ENCODE measurements at places on chromosomes 7 and 10. TPM values are rescaled to one million over a fixed set of nuclear protein-coding genes. Genes with fewer than 3 reads are reported as not detected.

Gene OR2A42
- not detected for total RNA-seq

Gene SHH
- total RNA-seq, result not detected

Gene SHTN1
- 6.1 TPM for total RNA-seq

Gene ZNF804B
- total RNA-seq, result not detected

Gene HYAL4
- total RNA-seq, result not detected

Gene MKI67
- total RNA-seq, result 1.8 TPM

Gene COL17A1
- not detected for total RNA-seq

Gene CCL24
- not detected for total RNA-seq

Gene ATRNL1
- 6.0 TPM for total RNA-seq

DNA sequence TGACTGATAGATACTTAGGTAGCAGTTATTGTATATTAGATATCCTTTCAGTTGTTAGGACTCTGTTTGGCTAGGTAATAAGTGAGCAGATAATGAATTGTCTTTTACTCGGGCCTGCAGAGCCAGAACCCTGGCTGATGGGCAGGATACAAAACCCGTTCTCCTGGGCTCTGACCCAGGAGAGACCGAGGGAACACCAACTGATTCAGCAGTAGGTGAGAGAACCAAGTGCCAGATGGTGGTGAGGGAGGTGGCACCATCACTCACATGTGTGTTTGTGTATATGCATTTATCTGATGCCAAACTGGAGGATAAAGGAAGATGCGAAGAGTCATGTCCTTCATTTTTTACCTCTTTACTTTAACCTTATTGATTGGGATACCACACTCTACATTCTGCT, 115.7 kb upstream of the SAMD8 start:
- H3K4me1 ChIP-seq, result no peaks in the 10 kb centered on the region
- no peaks in the 10 kb centered on the region for H3K27me3 ChIP-seq
- no peak overlapping the region for H3K27ac ChIP-seq
- no peak overlapping the region for H3K4me3 ChIP-seq
- no peaks in the 10 kb centered on the region for H3K36me3 ChIP-seq

DNA sequence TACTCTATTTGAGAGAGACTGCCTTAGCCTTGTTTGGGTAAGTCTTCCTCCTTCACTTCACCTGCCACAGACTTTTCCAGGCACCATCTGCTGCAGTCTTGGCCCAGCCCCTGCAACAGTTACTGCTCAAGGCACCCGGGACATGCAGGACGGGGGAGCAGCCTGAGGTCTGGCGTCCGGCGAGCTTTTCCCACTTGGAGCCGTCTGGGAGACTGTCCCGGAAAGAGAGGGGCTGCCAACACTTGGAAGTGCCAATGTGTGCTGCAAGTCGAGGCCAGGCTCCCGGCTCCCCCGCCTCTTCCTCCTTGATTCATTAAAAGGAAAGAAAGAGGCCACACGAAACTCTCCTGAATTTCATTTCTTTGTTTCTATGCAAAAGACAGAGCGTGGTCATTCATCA, 13.7 kb downstream of the HTRA1 start:
- H3K4me3 ChIP-seq, result no peak overlapping the region
- DNase-seq, result peak; percentile 94

DNA sequence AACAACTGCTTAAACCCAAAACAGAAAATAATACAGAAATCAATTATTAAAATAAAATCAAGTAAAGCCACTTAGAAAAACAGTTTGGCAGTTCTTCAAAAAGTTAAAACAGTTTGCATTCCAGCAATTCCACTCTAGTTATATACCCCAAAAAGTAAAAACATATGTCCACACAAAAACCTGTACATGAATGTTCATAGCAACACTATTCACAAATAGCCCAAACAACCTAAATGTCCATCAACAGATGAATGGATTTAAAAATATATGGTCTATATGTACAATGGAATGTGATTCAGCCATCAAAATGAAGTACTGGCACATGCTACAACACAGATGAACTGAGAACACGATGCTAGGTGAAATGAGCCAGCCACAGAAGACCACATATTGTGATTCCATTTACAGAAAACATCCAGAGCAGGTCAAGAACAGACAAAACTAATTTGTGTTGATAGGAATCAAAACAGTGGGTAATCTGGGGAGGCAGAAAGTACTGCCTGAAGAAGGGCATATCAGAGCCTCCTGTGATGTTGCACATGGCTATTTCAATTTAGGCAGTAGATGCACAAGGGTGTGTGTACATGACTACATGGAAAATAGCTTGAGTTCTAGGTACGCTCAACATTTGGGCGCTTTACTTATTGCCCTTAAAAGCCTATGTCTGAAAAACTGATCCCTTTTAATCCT, 66.3 kb downstream of the CYTH3 start:
- H3K27ac ChIP-seq, result no peak overlapping the region
- no peaks in the 10 kb centered on the region for H3K27me3 ChIP-seq
- H3K4me1 ChIP-seq, result no peaks in the 10 kb centered on the region
- H3K36me3 ChIP-seq, result no peaks in the 10 kb centered on the region
- no peak overlapping the region for H3K4me3 ChIP-seq
- no peak for DNase-seq

DNA sequence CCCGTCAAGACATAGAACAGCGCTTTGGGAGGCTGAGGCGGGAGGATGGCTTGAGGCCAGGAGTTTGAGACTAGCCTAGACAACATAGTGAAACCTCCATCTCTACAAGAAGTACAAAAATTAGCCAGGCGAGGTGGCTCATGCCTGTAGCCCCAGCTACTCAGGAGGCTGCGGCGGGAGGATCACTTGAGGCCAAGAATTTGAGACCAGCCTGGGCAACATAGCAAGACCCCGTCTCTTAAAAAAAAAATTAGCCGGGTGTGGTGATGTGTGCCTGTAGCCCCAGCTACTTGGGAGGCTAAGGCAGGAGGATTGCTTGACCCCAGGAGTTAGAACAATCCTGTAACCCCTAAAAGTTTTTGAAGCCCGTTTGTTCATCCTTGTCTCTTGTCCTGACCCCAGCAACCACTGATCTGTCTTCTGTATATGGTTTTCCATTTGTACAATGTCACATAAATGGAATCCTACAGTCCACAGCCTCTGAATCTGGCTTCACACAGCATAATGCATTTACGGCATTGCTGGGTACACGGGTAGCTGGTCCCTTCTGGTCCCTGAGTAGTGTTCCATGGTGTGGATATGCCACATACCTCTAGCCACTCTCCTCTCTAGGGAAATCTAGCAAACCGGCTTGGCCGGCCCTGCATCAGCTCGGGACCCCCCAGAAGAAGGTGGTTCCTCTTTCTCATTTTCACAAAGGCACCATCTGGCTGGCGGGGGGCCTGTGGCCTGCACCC, 8.4 kb downstream of the GTF2IRD1 start:
- no peaks in the 10 kb centered on the region for H3K36me3 ChIP-seq
- H3K4me3 ChIP-seq, result no peak overlapping the region
- no peaks in the 10 kb centered on the region for H3K4me1 ChIP-seq
- H3K27ac ChIP-seq, result no peak overlapping the region
- no peak for DNase-seq

DNA sequence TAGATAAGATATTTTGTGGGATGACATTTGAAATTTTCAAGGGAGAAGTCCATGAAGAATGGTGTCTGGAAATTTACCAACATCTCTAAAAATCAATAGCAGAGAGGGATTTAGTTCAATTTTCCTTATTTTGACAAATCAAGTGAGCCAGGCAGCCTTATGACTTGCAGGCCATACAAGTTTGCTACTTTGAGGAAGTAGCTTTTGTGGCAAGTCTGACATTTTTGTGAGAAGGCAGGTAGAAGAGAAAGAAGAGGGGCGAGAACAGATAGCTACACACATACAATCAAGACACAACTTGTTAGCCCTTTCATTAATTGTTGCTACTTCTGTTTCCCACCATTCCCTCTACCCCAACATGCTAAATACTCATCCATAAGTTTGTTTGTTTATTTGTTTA, 74.5 kb upstream of the OIT3 start:
- H3K4me1 ChIP-seq, result no peaks in the 10 kb centered on the region
- no peak for DNase-seq
- H3K36me3 ChIP-seq, result no peaks in the 10 kb centered on the region

- no peaks in the 10 kb centered on the region for H3K27me3 ChIP-seq
- no peaks in the 10 kb centered on the region for H3K36me3 ChIP-seq
- no peaks in the 10 kb centered on the region for H3K4me1 ChIP-seq
- no peak overlapping the region for H3K4me3 ChIP-seq
- no peak overlapping the region for H3K27ac ChIP-seq
Observed at GRCh38 chr7:120431016-120431415, 158.0 kb downstream of the KCND2 start.

DNA sequence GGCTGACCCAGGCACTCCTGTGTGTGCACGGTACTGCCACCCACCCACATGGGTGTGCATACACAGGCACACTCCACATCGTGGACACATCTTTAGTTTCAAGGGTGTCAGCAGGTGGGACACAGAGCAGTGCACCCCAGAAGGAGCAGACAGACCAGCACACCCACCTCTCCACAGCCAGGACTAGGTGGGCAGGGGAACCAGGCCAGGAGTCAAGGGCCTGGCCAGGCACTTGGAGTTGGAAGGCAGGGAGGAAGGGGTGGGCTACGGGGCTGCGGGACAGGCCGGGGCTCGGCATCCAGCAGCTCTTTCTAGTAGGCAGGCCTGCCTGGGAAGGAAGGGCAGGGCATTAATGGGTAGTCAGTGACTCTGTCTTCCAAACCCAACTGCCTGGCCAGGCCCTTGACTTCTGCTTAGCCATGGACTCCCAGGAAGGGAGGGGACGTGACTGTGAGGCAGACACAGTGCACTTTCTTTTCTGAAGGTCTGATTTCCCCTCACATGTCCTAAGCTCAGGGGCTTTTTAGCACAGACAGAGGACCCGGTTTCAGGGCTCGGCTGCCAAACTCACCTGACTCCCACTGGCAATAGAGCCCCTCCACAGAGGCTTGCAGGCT, 14.6 kb downstream of the RASGEF1A start:
- H3K4me1 ChIP-seq, result no peaks in the 10 kb centered on the region
- no peak for DNase-seq
- no peak overlapping the region for H3K27ac ChIP-seq
- no peaks in the 10 kb centered on the region for H3K27me3 ChIP-seq

DNA sequence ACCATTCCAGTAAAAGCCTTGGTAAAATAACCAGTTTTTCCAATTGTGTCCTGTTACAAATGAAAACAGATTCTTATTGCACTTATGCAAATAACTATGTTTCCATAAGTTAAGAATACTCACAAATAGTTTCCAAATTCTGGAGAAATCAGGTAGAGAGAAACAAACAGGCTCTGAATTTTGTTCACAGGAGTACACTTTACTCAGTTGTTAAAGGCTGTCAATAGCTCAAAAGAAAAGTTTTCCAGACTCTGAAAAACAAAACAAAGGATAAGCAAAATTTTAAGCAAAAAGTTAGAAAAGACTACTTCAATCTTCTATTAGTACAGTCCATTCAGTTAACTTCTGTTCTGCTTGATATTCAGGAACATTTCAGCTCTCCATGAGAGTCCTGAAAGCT, 32.8 kb upstream of the ZNF365 start:
- no peaks in the 10 kb centered on the region for H3K27me3 ChIP-seq
- no peak overlapping the region for H3K27ac ChIP-seq
- DNase-seq, result no peak
- no peaks in the 10 kb centered on the region for H3K4me1 ChIP-seq
- no peaks in the 10 kb centered on the region for H3K36me3 ChIP-seq

GRCh38 chr10:100978901-100979195, 8.4 kb downstream of the MRPL43 start:
- DNase-seq, result peak; percentile 36
- peaks cover 8% of the 10 kb centered on the region for H3K36me3 ChIP-seq
- H3K27ac ChIP-seq, result no peak overlapping the region
- no peaks in the 10 kb centered on the region for H3K27me3 ChIP-seq
- H3K4me3 ChIP-seq, result no peak overlapping the region

DNA sequence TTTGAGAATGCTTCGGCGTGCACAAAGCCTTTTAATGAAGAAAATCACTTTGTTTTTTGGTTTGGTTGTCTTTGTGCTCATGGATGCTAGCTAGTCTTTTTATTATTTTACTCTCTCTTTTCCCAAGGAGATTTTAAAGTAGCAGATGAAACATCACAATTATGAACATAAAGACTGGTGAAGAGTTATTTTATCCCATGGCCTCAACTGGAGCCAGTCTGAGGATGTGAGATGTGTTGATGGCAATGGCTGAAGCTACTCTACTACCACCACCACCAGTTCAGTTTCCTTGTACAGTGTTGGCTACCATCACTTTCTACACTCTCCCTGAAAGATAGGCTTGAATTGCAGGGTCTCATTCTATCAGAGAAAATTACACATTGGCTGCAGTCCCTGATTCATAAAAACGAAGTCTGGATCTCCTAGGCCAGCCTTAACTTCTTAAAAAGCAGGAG, 494 bp upstream of the HERC4 start:
- no peaks in the 10 kb centered on the region for H3K27me3 ChIP-seq
- H3K36me3 ChIP-seq, result no peaks in the 10 kb centered on the region
- H3K4me3 ChIP-seq, result peak overlapping the region; percentile 75
- H3K27ac ChIP-seq, result peak overlapping the region; percentile 100
- peaks cover 28% of the 10 kb centered on the region for H3K4me1 ChIP-seq
- DNase-seq, result no peak

GRCh38 chr7:135320268-135320667, 86.6 kb downstream of the STRA8 start:
- no peaks in the 10 kb centered on the region for H3K27me3 ChIP-seq
- H3K4me1 ChIP-seq, result peaks cover 12% of the 10 kb centered on the region
- peak; percentile 82 for DNase-seq
- H3K4me3 ChIP-seq, result no peak overlapping the region
- H3K36me3 ChIP-seq, result no peaks in the 10 kb centered on the region

DNA sequence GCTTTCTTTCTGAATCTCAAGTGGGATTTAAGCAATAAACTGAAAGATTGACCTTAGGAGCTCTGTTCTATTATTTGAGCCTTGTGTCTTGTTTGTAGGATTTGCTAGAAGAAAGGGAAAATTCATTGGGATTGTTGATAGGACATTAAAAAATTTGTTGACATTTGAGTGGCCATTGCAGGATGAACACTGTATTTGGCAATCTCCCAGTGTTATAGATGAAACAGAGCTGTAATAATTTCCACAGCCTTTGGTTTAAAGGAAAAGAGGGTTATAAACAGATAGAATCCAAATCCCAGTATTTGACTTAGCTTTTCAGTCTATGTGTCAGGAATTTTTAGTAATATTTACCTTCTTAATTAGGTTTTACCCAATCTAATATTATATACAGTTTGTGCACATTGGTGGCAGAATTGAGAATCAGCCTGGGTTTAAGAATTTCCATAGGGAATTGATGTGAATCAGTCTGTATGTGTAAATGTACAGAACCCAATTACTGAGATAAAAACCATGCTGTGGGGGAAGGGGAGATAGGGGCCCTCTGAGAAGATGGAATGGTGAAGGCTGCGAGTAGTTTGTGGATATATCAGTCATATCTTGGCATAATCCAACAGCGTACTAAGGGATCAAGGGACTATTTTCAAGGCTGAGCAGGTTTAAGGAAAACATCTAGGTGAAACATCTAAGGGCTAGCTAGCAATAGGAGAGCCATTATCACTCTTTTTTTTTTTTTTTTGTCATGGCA, 6.5 kb downstream of the SGPL1 start:
- no peak overlapping the region for H3K4me3 ChIP-seq
- H3K36me3 ChIP-seq, result peaks cover 54% of the 10 kb centered on the region
- H3K27me3 ChIP-seq, result no peaks in the 10 kb centered on the region
- no peak overlapping the region for H3K27ac ChIP-seq
- no peak for DNase-seq
- H3K4me1 ChIP-seq, result peaks cover 6% of the 10 kb centered on the region

GRCh38 chr10:25753776-25754175, 180.3 kb upstream of the MYO3A start:
- H3K27ac ChIP-seq, result no peak overlapping the region
- no peaks in the 10 kb centered on the region for H3K36me3 ChIP-seq
- no peaks in the 10 kb centered on the region for H3K27me3 ChIP-seq
- DNase-seq, result no peak

Measured in sigmoid colon (tissue), 7 donors.